Astrocyte of the spinal cord (primary cell): ENCODE measurements at places on chromosomes 7 and 10.

- DNase-seq = no peak
These were observed 17.6 kb downstream of the TCAF1 start for GRCh38 chr7:143884241-143884968.

DNA sequence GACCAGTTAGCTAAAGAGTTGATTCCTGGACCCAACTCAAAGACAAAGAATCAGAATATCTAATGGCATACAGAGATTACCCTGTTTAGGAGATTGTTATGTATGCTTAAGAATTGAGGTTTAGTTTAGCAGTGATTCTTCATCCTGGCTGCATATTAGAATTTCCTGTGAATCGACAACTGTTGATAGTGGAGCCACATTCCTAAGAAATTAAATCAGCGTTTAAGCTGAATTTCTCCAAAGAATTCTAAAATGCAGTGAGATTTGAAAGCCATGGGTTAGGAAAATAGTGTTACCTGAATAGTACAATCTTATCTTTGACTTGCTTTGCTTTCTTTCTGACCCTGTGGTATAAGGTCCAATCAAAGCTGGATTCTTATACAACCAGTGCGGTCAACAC is 16.4 kb upstream of the FERD3L start:
- no peak for DNase-seq

GRCh38 chr7:25187932-25188331 is 40.4 kb downstream of the NPVF start:
- no peak for DNase-seq

DNA sequence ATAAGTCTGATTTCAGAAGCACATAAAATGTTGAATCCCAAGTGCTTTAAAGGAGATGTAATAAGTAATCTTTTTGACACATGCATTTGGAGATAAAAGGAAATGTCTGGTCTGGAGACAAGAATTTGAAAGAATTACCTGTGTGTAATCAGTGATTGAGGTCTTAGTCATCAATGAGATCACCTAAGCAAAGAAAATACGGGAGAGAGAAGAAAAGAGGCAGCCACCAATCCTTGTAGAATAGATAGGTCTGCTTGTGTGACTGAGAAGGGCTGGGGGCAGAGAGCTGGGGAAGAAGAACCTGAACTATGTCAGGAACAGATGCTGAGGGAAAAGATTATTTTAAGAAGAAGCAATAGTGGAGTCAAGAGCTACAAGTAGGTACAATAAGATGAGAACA is 49.3 kb upstream of the ITPRID1 start:
- no peak for DNase-seq
